ENCODE measurements at places on chromosomes 13 and 19.

GRCh38 chr19:33830264-33830663, 33.6 kb downstream of the KCTD15 start:
- no peak for DNase-seq

- no peak for DNase-seq
Measured at GRCh38 chr13:23380534-23380933, 53.0 kb downstream of the SACS start.

DNA sequence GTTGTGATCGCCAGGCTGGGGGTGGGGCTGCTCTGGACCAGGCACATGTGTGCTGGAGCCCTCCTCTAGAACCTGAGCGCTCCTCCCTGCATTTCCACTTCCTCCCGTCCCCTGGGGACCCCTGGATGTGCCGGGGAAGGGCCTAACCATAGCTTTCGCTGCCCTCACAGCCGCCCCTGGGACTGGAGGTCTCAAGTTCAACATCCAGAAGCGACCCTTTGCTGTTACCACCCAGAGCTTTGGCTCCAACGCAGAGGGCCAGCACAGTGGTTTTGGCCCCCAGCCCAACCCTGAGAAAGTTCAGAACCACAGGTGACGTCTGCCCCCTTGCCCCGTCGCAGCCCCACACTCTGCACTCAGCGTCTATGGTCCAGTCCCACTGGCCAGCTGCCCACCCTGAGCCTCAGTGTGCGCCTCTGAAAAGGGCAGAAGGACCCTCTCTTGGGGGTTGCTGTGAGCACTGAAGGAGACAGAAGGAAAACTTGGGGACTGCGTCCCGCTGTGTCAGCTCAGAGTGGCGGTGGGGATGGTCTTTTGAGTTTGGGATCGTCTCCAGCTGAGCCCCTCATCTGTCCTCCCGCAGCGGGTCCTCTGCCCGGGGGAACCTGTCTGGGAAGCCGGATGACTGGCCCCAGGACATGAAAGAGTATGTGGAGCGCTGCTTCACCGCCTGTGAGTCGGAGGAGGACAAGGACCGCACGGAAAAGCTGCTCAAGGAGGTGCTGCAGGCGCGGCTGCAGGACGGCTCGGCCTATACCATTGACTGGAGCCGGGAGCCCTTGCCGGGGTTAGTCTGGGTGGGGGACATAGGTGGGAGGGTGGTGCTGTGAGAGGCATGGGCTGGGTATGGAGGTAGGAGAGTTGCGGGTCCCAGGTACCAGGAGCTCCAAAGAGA, 6.0 kb downstream of the LENG8 start:
- no peak for DNase-seq

DNA sequence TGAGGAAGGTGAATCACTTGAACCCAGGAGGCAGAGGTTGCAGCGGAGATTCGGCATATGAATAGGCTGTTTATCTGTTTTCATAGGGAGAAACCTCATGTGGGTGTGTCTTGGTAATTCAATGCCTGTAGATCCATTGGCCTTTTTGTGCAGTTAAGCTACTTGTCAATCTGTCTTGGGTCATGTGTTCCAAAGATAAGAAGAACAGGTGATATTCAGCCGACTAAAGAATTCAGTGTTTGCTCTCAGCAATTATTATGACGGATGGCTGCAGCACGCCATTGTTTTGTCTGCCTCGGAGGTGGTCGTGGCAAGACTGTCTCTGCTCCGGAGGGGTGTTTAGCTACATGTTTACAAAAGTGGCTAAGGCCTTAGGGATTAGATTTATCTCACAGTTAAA, 573.0 kb upstream of the PCDH9 start:
- no peak for DNase-seq

DNA sequence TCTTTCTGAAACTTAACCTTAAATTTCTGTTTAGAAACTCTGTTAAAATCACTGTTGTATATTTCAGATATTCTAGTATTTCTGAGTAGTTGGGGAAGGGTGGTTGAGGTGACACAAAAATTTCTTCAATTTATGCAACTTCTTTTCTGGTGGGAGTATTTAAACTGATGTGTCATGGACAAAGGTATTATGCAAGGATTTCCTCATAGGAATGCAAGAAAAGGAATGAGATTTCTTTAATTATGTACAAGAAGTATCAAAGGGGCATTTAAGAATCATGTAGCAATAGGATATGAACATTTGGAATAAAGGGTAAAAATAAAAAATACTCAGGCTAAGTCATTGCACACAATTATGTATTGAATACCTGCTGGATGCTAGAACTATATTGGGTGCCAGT, 575.8 kb upstream of the KLF12 start:
- DNase-seq: no peak

GRCh38 chr19:4533835-4534424, 1.1 kb downstream of the PLIN5 start:
- DNase-seq: no peak

- no peak for DNase-seq
Measured at GRCh38 chr19:35612224-35612558, 344 bp upstream of the HAUS5 start.

DNA sequence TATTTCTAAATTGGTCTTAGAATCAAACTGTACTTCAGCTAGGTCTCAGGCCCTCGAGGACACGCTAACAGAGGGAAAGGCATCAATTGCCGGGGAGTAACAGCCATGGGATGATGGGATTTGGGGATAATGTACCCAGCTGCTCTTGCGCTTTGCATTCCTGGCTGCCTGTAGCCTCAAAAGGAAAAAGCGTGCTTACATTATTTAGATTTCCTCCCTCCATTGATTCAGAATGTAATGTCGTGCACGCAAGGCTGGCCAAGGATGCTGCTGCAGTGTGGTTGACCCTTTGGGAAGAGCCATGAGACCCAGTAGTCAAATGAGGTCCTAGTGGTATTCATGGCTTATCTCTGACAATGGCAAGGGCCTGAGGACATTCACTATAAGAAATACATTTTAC, 95.1 kb downstream of the SLC7A1 start:
- no peak for DNase-seq

- DNase-seq: no peak
Measured at GRCh38 chr13:32993145-32993544, 23.1 kb upstream of the KL start.

- no peak for DNase-seq
Measured at GRCh38 chr13:107376341-107377125, 808.6 kb upstream of the ARGLU1 start.

DNA sequence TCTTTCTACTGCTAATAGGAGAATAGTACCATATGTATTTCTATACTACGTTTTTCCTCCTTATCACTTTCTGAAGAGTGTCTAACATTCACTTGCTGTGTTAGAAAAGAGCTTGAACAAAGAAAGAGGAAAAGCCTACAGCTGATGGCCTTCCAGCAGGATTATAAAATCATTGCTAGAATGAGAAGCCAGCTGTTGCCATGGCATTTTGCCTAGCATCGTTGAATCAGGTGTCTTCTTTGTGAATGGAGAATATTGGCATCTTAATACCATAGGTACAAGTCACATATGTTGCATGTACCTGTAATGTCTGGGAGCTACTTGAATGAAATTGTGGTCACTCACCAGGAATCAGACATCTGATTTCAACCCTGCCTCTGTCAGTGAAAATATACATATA, 1174.9 kb downstream of the PCDH17 start:
- DNase-seq: no peak

DNA sequence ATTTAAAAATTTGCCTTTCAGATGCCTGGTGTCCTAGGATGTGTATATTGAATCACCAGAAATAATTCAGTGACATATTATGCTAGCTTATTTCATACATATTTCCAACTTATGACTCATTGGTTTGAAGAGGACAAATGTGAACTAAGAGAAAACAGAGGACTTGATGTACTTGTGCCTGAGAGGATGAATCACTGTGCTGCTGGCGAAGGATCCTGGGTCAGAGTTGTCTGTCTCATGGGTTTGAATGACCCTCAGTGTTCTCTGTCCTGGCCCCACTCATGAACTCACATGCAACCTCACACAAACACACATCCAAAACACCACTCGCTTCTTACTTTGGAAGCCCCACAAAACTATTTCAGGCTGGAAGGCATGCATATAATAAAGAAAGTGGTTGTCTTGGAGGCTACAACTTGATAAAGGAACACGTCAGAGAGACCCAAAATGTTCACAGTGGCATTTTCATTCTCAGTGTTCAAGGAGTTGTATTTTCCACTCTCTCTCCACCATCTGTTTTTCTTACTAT, 129.0 kb upstream of the SPRY2 start:
- no peak for DNase-seq

GRCh38 chr13:111479412-111479811, 159.0 kb downstream of the TEX29 start:
- no peak for DNase-seq

DNA sequence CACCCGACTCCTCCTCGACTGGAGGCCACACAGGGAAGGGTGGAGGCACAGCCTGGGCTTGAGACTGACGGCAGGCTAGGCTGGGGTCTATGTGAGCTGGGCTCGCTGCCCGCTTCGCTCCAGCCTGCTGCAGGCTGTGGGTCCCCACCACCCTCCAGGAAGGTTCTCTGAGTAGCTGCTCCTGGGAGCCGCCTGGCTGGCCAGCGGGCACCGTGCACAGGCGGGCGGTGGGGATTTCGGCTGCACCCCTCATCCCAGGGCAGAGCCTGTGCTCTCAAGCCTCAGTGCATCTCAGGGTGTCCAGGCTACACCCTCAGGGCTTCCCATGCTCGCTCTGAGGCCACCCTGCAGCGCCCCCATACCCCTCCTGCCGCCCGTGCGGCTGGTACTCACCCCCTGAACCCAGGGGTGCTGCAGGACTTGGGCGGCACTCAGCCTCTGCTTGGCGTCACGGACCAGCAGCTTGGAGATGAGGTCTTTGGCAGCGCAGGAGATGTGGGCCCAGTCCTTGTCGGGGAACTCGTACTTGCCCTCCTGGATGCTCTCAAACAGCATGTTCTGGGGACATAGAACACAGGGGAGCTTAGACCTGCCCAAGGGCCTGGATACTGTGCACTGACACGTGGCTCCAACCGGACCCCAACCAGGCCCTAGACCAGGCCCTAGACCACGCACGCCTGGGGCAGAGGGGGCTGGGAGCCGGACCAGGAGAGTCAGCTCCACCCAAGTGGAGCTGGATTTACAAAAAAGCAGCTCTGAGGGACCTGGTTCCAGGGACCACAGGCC, 10.2 kb downstream of the MKNK2 start:
- DNase-seq: no peak

GRCh38 chr13:99350191-99350590, 43.0 kb upstream of the GPR183 start:
- DNase-seq: no peak

GRCh38 chr19:44746946-44747738, 1.4 kb upstream of the BCL3 start:
- peak; percentile 83 for DNase-seq

- no peak for DNase-seq
Measured at GRCh38 chr19:35267353-35267817, 1.4 kb upstream of the USF2 start.

DNA sequence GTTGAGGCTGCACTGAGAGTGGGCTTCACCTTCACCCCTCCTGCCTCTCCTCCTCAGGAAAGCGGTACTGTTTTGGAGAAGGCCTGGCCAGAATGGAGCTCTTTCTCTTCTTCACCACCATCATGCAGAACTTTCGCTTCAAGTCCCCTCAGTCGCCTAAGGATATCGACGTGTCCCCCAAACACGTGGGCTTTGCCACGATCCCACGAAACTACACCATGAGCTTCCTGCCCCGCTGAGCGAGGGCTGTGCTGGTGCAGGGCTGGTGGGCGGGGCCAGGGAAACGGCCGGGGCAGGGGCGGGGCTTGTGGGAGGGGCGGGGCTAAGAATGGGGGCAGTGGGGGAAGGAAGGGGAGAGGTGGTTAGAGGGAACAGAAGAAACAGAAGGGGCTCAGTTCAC, 7.5 kb downstream of the CYP2A13 start:
- no peak for DNase-seq

DNA sequence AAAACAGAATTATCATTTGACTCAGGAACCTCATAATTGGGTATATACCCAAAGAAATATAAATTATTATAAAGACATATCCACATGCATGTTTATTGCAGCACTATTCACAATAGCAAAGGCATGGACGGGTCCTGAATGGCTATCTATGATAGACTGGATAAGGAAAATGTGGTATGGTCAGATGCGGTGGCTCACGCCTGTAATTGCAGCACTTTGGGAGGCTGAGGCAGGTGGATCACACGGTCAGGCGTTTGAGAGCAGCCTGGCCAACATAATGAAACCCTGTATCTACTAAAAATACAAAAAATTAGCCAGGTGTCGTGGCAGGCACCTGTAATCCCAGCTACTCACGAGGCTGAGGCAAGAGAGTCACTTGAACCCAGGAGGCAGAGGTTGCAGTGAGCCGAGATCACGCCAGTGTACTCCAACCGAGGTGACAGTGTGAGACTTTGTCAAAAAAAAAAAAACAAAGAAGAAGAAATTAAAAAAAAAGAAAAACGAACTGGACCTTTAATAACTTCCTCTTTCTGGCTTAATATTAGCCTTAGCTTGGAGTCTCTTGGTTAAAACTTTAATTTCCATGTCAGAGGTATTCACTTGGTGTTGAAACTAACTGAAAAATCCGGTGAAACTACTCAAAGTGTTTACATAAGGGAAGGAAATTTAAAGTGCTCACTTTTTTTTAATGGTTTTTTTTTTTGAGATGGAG, 104.4 kb downstream of the ZNF486 start:
- DNase-seq: no peak

- DNase-seq: peak; percentile 39
Measured at GRCh38 chr19:18167975-18168645, 5.5 kb upstream of the IFI30 start.

- no peak for DNase-seq
Measured at GRCh38 chr13:112804374-112804773, 114.5 kb downstream of the ATP11A start.

DNA sequence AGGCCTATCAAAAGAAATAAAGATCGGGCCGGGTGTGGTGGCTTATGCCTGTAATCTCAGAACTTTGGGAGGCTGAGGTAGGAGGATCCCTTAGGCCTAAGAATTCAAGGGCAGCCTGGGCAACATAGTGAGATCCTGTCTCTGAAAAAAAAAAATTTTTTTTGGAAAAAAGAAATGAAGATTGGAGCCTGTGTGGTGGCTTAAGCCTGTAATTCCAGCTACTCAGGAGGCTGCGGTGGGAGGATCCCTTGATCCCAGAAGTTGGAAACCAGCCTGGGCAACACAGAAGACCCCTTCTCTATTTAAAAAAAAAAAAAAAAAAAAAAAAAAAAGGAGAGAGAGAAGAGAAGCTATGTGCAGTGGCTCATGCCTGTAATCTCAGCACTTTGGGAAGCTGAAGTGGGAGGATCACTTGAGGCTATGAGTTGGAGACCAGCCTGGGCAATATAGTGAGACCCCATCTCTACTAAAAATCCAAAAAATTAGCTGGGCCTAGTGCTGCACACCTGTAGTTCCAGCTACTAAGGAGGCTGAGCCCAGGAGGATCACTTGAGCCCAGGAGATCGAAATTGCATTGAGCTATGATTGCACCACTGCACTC, 14.7 kb upstream of the LYPD3 start:
- no peak for DNase-seq

- peak; percentile 76 for DNase-seq
Measured at GRCh38 chr19:4139614-4140236, 13.7 kb upstream of the CREB3L3 start.

GRCh38 chr13:77042566-77043177, 15.7 kb upstream of the FBXL3 start:
- DNase-seq: no peak

- no peak for DNase-seq
Measured at GRCh38 chr13:110528371-110528770, 33.2 kb downstream of the RAB20 start.

GRCh38 chr13:98072476-98072875, 70.4 kb upstream of the FARP1 start:
- DNase-seq: no peak

- DNase-seq: no peak
Measured at GRCh38 chr13:30567072-30567471, 50.6 kb upstream of the USPL1 start.

GRCh38 chr13:51759240-51759639, 44.7 kb downstream of the DHRS12 start:
- no peak for DNase-seq
